ENCODE measurements at places on chromosomes 11 and 22. TPM values are rescaled to one million over a fixed set of nuclear protein-coding genes. Genes with fewer than 3 reads are reported as not detected.
A peak's percentile ranks its signal among the peaks of the same experiment; 100 is the strongest.

- DNase-seq: no peak
These were observed 19.5 kb downstream of the AMPD3 start for GRCh38 chr11:10474551-10474950.

DNA sequence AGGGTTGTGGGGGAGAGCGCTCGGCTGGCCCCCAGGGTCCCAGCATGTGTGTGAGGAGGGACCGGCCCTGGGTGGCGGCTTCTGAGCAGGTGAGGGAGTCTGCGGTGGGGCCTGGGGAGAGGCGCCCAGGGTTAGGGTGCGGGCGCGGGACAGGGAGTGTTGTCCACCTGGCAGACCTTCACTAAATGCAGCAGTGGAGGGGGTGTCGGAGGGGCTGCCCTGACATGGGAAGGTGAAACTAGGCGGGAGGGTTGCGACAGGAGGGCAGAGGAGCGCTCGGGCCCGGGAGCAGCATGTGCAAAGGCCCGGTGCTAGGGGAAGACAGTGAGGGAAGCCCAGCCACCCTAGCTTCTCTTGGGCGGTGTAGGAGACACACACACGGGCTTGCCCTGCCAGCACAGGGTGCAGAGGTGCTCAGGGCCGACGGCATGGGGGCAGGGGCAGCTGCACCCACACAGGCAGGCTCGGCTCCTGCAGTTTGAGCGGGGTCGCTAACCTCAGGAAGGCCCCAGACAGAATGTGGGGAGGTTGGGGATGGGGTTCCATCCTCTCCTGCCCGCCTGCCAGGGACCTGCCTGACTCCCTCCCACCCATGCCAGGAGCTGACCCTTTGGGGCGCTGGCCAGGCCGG, 22.2 kb downstream of the OTUB1 start:
- no peak for DNase-seq

DNA sequence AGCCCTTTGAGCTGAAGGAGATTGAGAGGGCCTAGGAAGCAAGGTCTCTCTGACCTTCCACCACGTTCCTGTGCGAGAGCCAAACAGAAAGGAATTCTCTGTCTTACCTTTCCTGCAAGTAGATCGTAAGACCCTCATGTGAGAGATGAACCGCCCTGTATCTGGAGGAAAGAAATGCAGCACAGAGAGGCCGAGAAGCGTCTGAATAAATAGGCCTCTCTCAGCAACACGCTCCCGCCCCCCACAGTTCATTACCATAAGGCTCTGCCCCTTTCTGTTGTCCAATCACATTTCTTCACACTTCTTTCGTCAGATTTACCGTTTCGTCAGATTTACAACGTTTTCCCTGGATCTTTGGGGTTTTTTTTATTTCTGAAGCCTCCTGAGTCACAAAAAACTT, 90.3 kb downstream of the BLID start:
- DNase-seq: peak; percentile 39

- DNase-seq: no peak
These were observed 20.5 kb upstream of the GSTP1 start for GRCh38 chr11:67562963-67563704.

HTR3A gene
- 4.1 TPM for total RNA-seq

OR5B21 gene
- total RNA-seq: not detected
